ENCODE measurements at places on chromosomes 3 and 15. TPM values are rescaled to one million over a fixed set of nuclear protein-coding genes. Genes with fewer than 3 reads are reported as not detected.

GRCh38 chr3:133113526-133113925 is 75.3 kb downstream of the TMEM108 start:
- no peak overlapping the region for H3K4me3 ChIP-seq
- H3K4me1 ChIP-seq, result no peaks in the 10 kb centered on the region
- no peaks in the 10 kb centered on the region for H3K36me3 ChIP-seq
- peaks cover 12% of the 10 kb centered on the region for H3K27me3 ChIP-seq
- DNase-seq, result no peak

GRCh38 chr15:43524254-43524845 is 6.9 kb downstream of the MAP1A start:
- no peak overlapping the region for H3K4me3 ChIP-seq
- peaks cover 6% of the 10 kb centered on the region for H3K27me3 ChIP-seq
- H3K36me3 ChIP-seq, result no peaks in the 10 kb centered on the region

- peaks cover 6% of the 10 kb centered on the region for H3K36me3 ChIP-seq
- peaks cover 25% of the 10 kb centered on the region for H3K27me3 ChIP-seq
- H3K4me3 ChIP-seq, result no peak overlapping the region
- no peaks in the 10 kb centered on the region for H3K4me1 ChIP-seq
These were observed 8.1 kb upstream of the MYLK start for GRCh38 chr3:123892195-123892594.

The GOLGA6L7 gene
- not detected for total RNA-seq

- DNase-seq, result no peak
- H3K4me1 ChIP-seq, result no peaks in the 10 kb centered on the region
- H3K27ac ChIP-seq, result no peak overlapping the region
- H3K27me3 ChIP-seq, result peaks cover 11% of the 10 kb centered on the region
- peaks cover 2% of the 10 kb centered on the region for H3K36me3 ChIP-seq
- H3K4me3 ChIP-seq, result no peak overlapping the region
These were observed 20.7 kb upstream of the MYZAP start for GRCh38 chr15:57570994-57571393.

DNA sequence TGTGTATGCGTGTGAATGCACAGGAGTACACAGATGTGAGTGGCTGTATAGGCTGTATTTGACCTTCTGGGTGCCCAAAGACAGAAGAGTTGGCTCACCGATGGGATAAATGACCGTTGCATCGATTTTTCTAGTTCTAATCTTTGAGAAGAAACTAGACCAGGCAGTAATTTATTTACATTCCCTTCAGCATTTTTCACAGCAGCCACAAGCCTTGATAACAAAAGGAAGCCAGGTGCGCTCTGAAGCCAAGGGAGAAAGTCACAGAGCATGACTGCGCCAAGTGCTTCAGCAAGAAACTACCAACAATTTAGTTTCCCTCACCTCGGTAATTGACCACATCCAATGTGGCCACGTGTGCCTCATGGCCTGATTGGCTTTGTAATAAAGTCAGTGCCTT is 5.9 kb upstream of the FAM3D start:
- DNase-seq, result no peak
- no peak overlapping the region for H3K4me3 ChIP-seq
- H3K27me3 ChIP-seq, result no peaks in the 10 kb centered on the region
- no peaks in the 10 kb centered on the region for H3K4me1 ChIP-seq

- H3K4me3 ChIP-seq, result peak overlapping the region; percentile 99
- no peak for DNase-seq
- H3K36me3 ChIP-seq, result peaks cover 15% of the 10 kb centered on the region
- H3K27me3 ChIP-seq, result no peaks in the 10 kb centered on the region
These were observed 1.7 kb downstream of the LPCAT4 start for GRCh38 chr15:34365091-34365825.

- H3K4me1 ChIP-seq, result peaks cover 52% of the 10 kb centered on the region
- no peak overlapping the region for H3K4me3 ChIP-seq
- no peak for DNase-seq
- no peak overlapping the region for H3K27ac ChIP-seq
- H3K36me3 ChIP-seq, result peaks cover 18% of the 10 kb centered on the region
These were observed 34.0 kb downstream of the IQGAP1 start for GRCh38 chr15:90422043-90422442.

DNA sequence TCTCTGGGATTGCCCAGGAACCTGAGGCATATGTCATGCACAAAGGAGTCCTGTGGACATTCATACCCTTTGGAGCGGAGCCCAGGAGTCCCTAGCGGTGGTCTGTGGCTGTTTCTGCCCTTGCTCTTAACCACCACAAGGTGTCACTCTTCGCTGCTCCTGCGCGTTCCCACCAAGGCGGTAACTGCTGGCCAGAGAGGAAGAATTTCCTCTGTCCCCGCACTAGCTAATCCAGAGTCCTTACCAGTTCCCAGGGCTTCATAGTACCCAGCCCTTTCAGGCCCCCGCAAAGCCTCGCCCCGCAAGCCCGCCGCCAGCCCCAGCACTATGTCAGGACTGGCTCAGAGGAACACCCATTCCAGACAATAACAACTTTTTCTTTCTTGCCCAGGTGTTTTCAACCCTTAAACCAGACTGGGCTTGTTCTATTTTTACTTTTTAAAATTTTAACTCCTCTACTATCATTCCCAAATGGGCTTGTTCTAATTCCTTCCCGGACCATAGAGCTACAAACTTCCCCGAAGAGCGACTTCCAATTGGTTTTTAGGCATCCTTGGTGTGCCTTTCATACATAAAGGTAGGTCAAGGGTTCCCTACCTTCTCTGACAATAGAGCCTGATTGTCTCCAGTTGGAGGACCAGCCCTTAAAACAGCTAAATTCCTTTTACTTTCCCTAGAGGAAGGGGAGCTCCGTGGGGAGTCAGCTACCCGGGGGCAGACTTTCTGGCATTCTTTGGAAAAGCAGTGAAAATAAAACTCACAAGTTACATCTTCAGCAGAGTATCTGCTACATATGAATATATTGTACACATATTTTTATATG is 31.8 kb upstream of the ZNF774 start:
- DNase-seq, result peak; percentile 65
- H3K4me1 ChIP-seq, result peaks cover 7% of the 10 kb centered on the region
- no peak overlapping the region for H3K4me3 ChIP-seq
- H3K27ac ChIP-seq, result no peak overlapping the region
- H3K36me3 ChIP-seq, result no peaks in the 10 kb centered on the region

The A4GNT gene
- not detected for total RNA-seq

- no peaks in the 10 kb centered on the region for H3K4me1 ChIP-seq
- no peak overlapping the region for H3K4me3 ChIP-seq
- DNase-seq, result no peak
- H3K36me3 ChIP-seq, result peaks cover 10% of the 10 kb centered on the region
- H3K27me3 ChIP-seq, result no peaks in the 10 kb centered on the region
- H3K27ac ChIP-seq, result no peak overlapping the region
These were observed 80.2 kb downstream of the ADAMTS17 start for GRCh38 chr15:100261302-100262240.

- H3K4me1 ChIP-seq, result no peaks in the 10 kb centered on the region
- peaks cover 23% of the 10 kb centered on the region for H3K27me3 ChIP-seq
- H3K36me3 ChIP-seq, result no peaks in the 10 kb centered on the region
These were observed 512 bp downstream of the IQCF5 start for GRCh38 chr3:51874889-51875288.

- H3K4me1 ChIP-seq, result no peaks in the 10 kb centered on the region
- no peak for DNase-seq
- no peak overlapping the region for H3K27ac ChIP-seq
- no peak overlapping the region for H3K4me3 ChIP-seq
- H3K27me3 ChIP-seq, result no peaks in the 10 kb centered on the region
- peaks cover 7% of the 10 kb centered on the region for H3K36me3 ChIP-seq
These were observed 38.9 kb downstream of the ABHD2 start for GRCh38 chr15:89127054-89127702.

- DNase-seq, result no peak
- H3K27ac ChIP-seq, result no peak overlapping the region
- H3K4me1 ChIP-seq, result peaks cover 18% of the 10 kb centered on the region
- H3K27me3 ChIP-seq, result no peaks in the 10 kb centered on the region
These were observed 57.2 kb upstream of the USP3 start for GRCh38 chr15:63447017-63447676.

The COX5A gene
- 363 TPM for total RNA-seq

DNA sequence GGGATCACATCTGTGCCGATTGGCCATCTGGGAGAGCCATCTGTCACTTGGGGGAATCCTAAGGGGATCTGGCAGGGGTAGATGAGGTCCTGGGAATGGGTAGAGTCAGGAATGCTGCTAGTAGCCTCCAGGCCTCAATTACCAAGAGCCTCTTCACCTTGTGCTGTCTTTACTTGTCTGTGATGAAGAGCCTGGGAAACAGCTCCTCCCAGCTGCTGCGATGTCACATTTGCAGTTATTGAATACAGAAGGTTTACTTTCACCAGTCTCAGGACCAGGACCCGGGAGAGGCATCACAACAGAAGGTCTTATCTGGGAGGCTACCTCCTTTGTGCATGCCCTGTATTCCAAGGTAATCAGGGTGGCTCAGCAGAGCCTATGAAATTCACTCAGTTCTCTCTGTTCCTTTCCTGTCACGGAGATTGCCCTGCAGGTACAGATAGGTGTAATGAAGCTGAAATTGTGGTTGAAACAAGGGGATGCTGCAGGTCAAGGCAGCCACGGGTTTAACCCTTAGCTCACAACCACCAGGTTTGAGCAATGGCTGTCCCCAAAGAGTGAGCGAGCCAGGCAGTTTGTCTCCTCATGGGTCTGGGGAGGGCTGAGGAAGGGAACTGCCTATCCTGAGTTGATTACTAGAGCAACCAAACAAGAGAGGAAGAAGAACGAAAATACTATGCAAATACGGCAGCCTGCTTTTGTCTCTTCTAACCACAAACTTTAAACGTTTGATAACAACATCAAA is 298.9 kb upstream of the RORA start:
- no peak for DNase-seq
- no peak overlapping the region for H3K27ac ChIP-seq
- no peaks in the 10 kb centered on the region for H3K36me3 ChIP-seq
- H3K4me1 ChIP-seq, result no peaks in the 10 kb centered on the region
- H3K27me3 ChIP-seq, result peaks cover 12% of the 10 kb centered on the region

- H3K4me3 ChIP-seq, result no peak overlapping the region
- peak overlapping the region; percentile 6 for H3K27ac ChIP-seq
- H3K27me3 ChIP-seq, result no peaks in the 10 kb centered on the region
- DNase-seq, result no peak
- peaks cover 4% of the 10 kb centered on the region for H3K4me1 ChIP-seq
- H3K36me3 ChIP-seq, result peaks cover 2% of the 10 kb centered on the region
These were observed 7.1 kb upstream of the LARS2 start for GRCh38 chr3:45381168-45381852.

DNA sequence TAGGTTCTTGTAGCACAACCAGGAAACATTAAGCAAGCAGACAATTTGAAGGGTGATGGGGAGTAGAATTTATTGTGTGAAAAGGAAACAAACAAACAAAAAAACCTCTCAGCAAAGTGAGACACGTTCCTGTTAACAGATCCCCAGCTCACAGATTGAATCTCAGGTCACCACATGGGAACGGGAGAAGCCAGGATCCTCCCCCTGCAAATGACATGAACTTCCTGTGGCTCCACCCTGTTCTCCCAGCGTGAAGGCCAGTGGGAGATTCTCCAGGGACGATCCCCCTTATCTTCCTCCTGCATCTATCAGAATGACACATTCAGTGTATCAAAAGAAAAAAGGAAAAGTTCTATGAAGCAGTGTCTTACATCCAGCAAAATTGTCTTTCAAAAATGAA is 1488.1 kb downstream of the OTOL1 start:
- no peak for DNase-seq
- no peak overlapping the region for H3K4me3 ChIP-seq
- no peaks in the 10 kb centered on the region for H3K4me1 ChIP-seq
- no peak overlapping the region for H3K27ac ChIP-seq

GRCh38 chr3:108103040-108103751 is 12.4 kb upstream of the CD47 start:
- H3K4me3 ChIP-seq, result no peak overlapping the region
- H3K36me3 ChIP-seq, result no peaks in the 10 kb centered on the region
- H3K4me1 ChIP-seq, result peaks cover 41% of the 10 kb centered on the region
- no peak for DNase-seq
- no peaks in the 10 kb centered on the region for H3K27me3 ChIP-seq

The STXBP5L gene
- not detected for total RNA-seq

- no peak overlapping the region for H3K27ac ChIP-seq
- H3K4me3 ChIP-seq, result no peak overlapping the region
- H3K36me3 ChIP-seq, result no peaks in the 10 kb centered on the region
- DNase-seq, result no peak
These were observed 84.5 kb upstream of the FNDC3B start for GRCh38 chr3:171954690-171955383.

The ACVR2B gene
- total RNA-seq, result 4.3 TPM

All from activated naive CD8-positive, alpha-beta T cell treated with anti-CD3 and anti-CD28 coated beads for 36 hours (primary cell).